ENCODE measurements at places on chromosomes 6 and 20.

GRCh38 chr20:25273541-25274358 lies 25.9 kb downstream of the PYGB start:
- DNase-seq = no peak

- no peak for DNase-seq
Observed at GRCh38 chr6:69974193-69974592, 107.8 kb downstream of the COL19A1 start.

DNA sequence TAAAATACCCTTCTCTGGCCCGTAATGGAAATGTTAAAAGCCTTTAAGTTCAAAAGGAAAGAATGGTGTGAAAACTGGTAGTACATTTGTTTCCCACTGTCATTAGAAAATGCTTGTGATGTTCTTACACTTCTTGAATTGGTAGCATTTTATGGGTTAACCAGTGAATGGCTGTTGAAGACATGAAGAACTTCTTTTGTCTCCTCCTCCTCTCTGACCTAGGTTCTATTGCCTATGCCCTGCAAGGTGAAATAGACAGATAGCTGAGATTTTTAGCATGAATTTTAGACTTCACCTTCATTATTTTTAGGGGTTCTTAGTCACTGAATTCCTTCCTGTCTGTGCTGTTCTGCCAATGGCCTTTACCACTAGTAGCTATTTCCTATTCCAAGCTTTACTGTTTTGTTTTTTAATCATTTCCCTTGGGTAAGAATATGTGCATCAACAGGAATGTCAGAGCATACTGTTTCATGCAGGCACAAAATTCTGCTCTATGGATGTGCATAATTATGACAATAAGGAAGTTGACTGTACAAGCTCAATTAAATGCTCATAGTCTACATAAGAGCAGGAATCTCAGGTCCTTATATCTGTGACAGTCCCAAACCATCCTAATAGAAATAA lies 4.9 kb downstream of the TNFAIP3 start:
- DNase-seq = no peak

DNA sequence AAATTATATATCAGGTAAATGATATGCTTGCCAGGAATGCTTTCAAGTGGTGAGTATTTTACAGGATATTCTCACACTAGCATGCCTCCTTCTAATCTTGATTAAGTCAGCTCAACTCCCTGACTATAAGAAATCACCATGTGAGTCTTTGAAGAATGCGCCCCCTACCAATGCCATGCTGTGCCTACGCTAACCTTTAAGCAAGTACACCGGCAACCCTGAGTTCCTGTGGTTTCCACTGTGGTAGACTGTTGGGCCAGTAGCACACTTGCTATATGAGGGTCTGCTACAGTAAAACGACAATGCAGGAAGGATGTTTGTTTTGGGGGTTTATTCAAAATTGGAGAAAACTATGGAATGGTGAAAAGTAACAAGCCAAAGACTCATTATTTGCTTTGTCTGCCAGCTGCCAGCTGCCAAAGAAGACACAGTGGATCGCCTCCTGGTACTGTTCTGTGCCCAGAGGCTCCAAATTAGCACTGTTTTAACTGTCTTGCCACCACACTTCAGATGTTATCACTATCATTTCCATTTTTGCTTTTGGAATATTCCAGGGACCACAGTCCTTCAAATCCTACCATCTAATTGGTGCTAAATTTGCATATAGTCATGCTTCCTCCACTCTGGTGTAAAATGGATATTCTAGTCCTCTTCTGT lies 333.5 kb downstream of the RNGTT start:
- peak; percentile 10 for DNase-seq

DNA sequence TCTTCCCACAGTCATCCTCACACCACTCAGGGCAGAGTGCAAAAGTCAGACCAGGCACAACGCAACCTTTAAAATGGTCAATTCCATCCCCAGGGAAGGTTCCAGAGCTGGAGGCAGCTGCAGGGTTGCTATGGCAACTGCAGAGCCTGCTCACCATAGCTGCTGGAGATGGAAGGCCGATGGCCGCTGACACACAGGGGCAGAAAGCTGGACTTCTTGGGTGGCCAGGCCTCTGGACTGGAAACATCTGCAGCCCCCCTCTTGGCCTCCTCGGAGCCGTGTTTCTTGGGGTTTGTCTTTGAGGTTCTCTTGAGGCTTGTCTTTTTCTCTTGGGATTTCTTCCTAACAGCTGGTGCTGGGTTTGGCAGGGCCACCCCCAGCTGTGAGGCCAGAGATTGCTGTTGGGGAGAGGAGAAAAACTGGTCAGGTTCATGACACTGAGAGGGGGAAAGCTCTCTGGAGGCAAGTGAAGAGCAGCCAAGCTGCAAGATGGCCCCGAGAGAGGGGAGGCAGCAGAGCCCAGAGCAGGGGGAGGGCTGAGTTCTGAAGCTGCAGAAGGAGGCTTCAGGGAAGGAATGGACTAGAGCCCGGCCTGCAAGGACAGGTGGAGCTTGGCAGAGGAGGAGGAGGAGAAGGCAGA lies 10.2 kb downstream of the BNIP5 start:
- no peak for DNase-seq

GRCh38 chr20:43833511-43834395 lies 80.9 kb upstream of the TOX2 start:
- DNase-seq = no peak

- DNase-seq = no peak
Observed at GRCh38 chr6:14023855-14024254, 93.7 kb upstream of the CD83 start.

DNA sequence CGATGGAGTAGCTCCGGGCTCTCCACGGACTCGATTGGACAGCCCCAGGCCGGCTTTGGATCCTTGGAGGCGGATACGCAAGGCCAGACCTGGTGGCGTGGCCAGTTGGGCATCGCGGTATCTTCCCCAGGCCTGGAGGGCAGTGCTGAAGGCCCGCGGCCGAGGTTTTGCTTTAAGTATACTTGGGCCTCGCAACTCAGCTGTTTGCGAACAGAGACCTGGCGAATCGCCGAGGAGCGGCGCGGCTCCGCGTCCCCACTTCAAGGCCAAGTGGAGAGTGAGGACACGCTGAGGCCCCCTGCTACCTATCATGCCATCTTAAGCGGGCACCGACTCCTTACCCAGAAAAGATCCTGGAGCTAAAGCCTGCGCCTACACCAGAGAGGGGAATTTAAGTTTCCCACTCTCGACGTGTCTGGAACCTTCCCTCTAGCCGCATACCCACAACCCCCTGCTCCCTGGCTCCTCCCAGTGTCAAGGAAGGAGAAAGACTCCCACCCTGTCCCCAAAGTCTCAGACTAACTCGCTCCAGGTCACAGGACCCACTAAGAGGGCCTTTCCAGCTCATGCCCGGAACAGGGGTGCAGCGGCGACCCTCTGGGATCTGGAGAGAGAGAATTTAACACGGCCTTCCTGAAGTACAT lies 4.1 kb downstream of the LINC00237 start:
- DNase-seq = no peak

DNA sequence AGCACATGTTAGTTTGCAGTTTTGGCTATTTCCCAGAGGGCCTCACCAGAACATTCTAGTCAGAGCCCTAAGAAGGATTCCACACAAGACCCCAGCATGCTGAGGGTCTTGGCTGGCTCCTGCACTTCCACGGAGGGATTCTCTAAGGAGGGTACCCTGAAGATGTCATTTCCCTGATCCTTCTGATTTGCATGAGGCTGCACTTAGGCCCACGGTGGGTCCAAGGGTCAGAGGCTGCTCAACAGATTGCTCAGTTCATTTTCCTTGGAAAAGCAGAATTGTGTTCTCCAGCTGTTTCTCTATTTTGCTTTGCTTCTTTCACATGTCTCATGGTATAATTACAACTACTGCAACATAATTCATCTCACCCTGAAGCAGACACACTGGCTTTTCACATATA lies 22.2 kb downstream of the PREP start:
- DNase-seq = no peak

- no peak for DNase-seq
Observed at GRCh38 chr20:32350421-32350820, 7.7 kb upstream of the ASXL1 start.

DNA sequence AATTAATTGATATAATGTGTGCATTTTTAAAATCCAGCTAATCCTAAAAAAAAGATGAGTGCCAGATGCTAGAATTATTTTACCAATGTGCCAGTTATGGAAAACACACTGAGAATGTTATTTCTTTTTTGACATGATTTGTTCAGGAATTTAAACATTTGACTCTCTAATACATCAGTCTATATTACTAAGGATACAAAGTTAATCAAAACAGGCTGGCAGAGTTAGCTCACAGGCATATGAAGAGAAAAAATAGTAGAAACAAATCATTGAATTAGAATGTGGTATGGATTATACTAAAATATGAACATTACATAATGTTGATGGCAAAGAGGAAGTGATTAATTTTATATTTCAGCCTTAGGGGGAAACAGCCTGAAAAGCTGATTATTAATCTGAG lies 368.3 kb upstream of the GJE1 start:
- DNase-seq = no peak

DNA sequence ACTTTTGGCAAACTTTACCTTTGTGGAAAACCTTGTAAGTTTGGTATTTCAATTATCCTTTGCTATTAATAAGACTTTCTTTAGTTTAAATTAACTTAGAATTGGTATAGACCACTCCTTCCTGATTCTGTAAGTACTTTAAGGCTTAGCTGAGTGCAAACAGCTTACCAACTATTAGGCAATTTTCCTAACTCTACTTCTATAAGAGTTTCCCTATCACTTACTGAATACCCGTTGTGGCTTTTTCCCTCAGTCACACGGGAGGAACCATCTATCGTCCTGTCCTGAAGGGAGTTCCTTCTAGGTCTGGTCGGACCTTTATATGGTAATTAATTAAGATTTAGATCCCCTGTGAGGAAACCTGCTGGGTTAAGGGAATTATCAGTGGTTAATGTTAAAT lies 9.6 kb downstream of the SLC35A1 start:
- DNase-seq = no peak

- DNase-seq = no peak
Observed at GRCh38 chr6:76742919-76743318, 670.5 kb upstream of the IMPG1 start.

- DNase-seq = no peak
Observed at GRCh38 chr20:45592574-45593189, 13.6 kb upstream of the WFDC8 start.

GRCh38 chr6:159829526-159829925 lies 29.4 kb downstream of the PNLDC1 start:
- DNase-seq = no peak

DNA sequence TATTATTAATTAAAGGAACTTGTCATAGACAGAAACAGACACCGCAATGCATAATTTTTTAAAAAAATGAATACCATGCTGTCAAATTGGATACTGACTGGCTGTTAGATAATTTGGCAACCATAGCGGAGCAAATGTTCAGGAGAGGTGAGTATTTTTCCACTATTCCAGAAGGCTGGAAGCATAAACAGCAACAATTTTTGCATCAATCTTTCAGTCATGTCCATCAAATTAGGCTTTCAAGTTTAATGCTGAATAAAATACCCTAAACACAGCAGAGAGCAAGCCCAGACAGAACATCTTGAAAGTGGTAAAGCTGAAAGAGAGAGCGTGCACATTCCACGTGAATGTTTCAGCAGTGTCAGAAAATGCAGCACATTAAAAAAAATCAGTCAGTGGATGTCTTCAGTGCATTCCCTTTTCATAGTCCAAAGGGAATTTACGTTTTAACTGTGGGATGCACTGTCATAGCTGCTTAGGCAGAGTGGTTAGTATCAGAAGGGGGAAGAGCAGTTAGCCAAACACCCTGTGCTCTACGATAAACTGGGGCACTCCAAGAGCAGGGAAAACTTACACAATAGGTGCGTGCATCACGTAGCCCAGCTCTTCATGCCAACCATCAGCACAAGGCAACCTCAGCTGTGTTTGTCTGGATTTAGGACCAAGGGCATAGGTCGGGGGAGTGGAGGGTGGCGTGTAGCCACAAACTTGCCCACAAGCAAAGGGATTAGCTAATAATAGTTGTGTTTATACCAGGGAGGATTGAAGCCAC lies 116.2 kb upstream of the STMND1 start:
- no peak for DNase-seq

DNA sequence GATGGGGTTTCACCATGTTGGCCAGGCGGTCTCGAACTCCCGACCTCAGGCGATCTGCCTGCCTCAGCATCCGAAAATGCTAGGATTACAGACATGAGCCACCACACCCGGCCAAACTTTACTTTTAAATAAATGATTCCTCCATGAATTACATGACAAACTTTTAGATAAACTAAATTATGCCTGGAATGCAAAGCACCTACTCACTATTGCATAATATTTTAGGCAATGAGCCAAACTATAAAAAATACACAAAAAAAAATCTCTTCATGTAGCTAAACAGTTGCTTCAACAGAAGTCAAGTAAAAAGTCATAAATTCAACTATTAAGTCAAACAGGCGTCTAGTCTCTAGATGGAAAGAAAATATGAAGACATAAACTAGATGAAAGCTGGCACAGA lies 56.5 kb downstream of the PTPRK start:
- no peak for DNase-seq

DNA sequence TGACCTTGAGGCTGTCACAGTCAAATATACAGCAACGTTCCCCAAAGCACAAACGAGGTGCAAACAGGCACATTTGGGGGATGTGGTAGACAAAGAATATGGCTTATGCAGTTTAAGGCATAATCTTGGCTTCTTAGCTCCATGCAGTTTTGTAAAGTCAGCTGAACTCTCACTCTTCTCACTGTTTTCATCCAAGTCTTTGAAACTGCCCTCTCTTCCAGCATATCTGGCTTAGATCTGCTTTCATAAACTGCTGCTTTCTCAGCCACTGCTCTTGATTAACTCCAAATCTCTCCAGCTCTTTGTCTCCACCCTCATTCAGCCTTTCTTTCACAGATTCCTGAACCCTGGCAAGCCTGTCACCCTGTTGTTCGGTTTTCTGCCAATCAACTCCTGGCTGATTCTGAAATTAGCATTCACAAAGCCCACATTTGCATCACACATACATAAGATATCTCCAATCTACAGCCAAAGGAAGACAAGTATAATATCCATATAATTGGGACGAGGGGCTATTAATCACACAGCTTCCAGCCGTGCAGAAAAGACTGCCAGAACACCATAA lies 301.1 kb upstream of the RNF217 start:
- no peak for DNase-seq

DNA sequence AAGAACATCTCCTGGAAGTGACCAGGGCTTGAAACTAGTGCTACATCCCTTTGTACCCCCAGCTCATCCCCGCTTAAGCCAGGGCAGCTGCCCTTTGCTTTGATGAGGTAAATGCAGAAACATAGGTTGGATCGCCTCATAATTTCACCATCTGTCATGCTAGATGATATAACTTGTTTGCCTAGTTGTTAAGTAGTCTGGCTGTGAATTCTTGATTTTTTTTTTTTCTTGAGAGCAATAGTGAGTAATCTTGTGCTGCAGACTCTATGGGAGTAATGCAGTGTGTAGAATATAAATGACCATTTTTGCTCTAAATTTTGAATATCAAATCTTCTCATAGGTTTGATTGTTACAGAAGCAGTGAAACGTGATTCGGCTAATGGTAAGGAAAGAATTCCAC lies 4.1 kb downstream of the TRDN start:
- DNase-seq = no peak

GRCh38 chr6:148912252-148912651 lies 165.4 kb downstream of the UST start:
- DNase-seq = no peak

GRCh38 chr6:91653895-91654294 lies 1067.0 kb upstream of the MAP3K7 start:
- no peak for DNase-seq
